ENCODE measurements at places on chromosomes 2 and 18.

GRCh38 chr2:128701418-128701817, 382.8 kb upstream of the HS6ST1 start:
- no peak for DNase-seq

DNA sequence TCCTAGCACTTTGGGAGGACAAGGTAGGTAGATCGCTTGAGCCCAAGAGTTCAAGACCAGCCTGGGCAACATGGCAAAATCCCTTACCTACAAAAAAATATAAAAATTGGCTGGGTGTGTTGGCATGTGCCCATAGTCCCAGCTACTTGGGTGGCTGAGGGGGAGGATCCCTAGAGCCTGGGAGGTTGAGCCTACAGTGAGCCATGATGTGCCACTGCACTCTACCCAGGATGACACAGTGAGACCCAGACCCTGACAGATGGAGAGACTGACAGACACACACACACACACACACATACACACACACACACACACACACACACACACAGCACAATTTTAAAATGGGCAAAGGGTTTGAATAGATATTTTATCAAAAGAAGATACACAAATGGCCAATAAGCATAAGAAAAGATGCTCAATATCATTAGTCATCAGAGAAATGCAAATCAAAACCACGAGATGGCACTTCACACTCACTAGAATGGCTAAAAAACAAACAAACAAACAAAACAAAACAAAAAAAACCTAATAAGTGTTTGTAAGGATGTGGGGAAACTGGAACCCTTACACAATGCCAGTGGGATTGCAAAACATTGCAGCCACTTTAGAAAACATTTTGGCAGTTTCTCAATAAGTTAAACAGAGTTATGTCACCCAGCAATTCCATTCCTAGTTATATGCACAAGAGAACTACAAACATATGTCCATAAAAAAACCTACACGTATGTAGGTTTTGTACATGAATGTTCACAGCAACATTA, 42.3 kb downstream of the BAZ2B start:
- no peak for DNase-seq

DNA sequence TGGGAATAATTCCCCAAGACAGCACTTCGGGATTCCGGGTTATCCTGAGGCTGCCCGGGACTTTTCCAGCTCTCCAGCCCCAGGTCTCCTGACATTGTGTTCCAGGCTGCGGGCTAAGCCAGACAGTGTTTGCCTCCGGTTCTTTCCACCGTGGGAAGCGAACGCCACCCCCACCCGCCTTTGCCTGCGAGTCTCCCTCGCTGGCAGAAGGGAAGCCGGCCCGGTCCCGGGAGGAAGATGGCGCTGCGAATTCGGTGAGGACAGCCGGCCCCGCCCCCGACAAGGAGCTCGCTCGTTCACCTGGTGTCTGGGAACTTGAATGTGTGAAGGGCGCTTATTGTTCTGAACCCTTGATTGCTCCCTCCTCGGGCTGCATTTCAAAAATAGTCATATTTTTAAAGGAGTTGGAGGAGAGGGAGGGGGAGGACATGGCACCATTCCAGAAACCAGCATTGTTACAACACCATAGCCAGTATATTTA, 2.9 kb downstream of the LRATD1 start:
- DNase-seq, result peak; percentile 78

GRCh38 chr2:240301256-240301795, 134.1 kb upstream of the GPC1 start:
- DNase-seq, result no peak

DNA sequence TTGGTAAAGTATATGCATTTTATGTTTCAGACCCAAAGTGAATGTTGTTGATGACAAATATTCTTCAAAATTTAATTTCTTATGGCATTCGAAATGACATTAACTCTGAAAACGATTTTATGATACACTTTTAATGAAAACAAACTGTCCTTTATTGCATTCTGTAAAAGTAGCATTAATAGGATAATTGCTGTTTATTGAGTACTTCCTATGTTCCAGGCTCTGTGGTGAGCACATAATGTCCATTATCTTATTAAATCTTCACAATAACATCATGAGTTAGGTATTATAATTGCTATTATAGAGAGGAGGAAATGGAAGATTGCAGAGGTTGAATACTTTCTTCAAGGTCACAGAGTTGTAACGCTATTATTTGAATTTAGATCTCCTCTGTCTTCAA, 638.0 kb downstream of the LRP1B start:
- DNase-seq, result no peak

DNA sequence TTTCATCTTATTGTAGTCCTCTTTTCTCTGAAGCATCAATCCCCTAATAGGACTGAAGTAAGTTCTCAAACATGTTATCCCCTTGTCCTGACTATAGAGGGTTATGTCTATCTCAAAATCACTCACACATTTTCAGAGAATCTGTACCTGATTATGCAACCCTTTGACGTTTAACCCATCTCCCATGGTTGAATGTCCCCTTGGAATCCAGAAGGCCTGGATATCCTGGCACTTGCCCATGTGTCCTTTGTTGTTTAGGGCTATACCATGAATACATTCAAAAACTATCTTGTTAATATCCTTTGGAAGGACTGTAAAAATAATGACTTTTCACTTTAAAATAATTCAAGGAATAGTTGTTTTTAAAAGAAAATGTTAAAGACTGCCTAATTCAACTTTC, 66.3 kb upstream of the PSMD14 start:
- DNase-seq, result no peak

DNA sequence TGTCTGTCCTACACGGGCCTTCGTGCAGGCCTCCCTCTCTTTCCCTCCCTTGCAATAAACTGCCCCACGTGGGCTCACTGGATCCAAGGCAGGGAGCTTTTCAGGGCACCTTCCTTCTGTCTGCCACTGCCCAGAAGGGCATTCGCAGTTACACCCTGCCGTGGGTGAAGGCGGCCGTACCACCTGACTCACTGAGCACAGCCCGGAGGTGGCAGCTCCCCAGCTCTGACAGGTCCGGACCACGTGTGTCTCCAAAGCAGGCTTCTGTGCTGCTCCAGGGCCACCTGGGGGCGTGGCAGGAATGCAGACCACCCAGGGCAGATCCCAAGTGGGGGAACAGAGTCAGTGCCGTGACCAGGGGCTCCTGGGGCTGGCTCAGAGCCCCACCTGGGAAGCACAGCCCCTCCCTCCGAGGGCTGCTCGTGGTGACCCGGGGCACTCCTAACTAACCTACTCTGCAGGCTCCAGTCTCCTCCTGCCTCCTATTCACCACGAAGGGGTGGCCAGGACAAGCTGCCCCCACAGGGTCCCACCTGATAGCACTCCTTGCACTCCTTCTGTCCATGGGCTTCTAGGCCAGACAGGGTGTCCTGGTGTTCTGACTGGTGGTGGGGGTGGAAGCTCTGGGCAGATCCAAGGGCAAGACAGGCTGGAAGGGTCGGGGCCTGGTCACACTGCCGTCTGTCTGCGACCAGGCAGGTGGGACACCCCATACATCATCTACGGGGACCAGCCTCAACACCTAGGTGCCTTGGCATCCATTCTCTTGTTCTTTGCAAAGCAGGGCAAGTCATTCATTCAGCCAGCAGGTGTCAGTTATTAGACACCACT, 9.7 kb downstream of the SNED1 start:
- no peak for DNase-seq

- DNase-seq, result no peak
Measured at GRCh38 chr2:110735366-110735765, 3.0 kb downstream of the ACOXL start.

GRCh38 chr18:4096486-4096885, 358.6 kb downstream of the DLGAP1 start:
- no peak for DNase-seq

DNA sequence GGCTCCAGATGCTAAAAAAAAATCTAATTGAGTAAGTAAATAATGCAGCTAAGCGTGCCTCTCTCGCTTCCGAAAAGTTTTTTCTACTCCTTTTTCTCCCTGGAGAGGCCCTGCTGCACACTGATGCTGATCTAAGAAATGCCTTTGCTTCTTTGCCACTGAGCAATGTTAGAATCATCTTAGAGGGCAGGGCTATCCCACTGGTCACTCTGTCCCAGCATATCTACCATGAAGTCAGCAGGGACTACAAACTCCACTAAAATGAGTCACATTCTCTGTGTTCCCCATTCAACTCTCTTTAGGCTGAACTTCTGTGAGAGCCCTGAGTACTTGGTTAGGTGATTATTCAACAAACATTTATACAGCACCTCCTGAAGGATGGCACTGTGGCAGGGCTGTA, 127.6 kb upstream of the LYPD1 start:
- DNase-seq, result no peak

DNA sequence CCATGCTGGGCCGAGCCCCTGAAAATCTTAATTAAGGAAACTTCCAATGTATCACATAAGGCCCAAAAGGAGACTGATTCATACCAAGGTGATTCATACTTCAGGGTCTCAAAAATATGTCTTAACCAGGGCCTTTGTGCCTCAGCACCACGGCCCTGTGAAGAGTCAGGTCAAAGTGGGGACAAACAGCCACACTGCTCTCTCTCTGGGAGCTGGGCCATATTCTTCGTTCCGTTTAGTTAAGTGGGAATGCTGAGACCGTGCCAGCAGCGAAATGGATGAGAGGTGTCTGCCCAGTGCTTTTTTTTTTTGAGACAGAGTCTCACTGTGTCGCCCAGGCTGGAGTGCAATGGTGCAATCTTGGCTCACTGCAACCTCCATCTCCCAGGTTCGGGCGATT, 9.3 kb upstream of the PTMA start:
- no peak for DNase-seq

GRCh38 chr2:168666339-168666738, 136.1 kb upstream of the NOSTRIN start:
- no peak for DNase-seq

- peak; percentile 37 for DNase-seq
Measured at GRCh38 chr2:121099329-121100290, 185.4 kb downstream of the TFCP2L1 start.

GRCh38 chr2:112343827-112344585, 68.6 kb downstream of the ZC3H6 start:
- no peak for DNase-seq

GRCh38 chr2:101803945-101804696, 106.6 kb downstream of the MAP4K4 start:
- no peak for DNase-seq

DNA sequence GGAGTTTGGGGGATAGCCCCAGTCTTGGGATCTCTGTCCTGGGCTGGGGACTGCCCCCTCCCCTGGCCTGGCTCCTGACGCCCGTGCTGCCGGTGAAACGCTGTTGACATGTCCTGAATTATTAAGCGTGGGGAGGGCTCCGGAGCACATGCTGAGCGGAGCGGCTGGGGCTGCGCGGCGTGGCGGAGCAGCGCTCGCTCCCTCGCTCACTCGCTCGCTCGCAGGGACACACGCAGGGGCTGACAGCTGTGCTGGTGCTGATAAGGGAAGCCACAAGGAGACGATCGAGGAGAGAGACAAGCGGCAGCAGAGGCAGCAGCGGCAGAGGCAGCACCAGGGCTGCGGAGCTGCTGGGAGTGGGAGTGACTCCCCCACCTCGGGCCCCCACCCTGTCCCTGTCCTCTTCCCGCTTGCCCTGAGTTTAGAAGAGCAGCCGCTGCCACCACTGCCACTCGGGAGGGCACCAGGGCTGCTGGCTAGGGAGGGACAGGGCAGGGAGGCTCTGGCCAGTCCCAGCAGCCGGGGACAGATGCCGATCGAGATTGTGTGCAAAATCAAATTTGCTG, at the start of gene ASIC4:
Gene ASIC4, plus strand, starts transcription at position 287 of the 566 bp plus-strand sequence. Its CDS starts 243 bp downstream, at position 530.
- no peak for DNase-seq

DNA sequence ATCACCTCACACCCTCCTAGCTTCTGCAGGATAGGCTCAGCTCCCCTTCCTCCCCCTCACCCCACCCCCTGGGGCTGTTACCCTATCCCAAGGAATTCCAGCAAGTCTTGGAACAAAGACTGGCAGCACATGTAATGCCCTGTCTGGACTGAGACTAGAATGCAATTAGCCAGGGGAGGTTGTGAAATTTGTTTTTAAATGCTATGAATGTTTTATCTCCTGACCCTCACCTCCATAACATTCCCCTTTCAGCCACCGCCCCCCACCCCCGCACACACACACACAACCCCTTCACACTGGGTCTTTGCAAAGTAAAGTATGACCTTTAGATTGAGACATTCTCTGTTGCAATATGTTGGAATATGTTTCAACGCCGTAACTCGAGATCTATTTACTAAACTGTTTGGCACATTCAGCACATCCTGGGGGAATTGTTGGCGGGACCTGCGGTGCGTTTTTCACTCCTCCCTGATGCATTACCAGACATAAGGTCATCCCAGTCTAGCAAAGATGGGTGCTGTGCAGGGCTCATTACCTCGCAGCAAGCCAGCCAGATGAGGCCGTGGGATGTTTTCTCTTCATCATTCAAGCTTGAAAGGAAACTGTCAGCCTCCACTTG, 290.7 kb upstream of the SLC14A2 start:
- no peak for DNase-seq

GRCh38 chr2:179096090-179096489, 46.2 kb upstream of the CCDC141 start:
- no peak for DNase-seq

DNA sequence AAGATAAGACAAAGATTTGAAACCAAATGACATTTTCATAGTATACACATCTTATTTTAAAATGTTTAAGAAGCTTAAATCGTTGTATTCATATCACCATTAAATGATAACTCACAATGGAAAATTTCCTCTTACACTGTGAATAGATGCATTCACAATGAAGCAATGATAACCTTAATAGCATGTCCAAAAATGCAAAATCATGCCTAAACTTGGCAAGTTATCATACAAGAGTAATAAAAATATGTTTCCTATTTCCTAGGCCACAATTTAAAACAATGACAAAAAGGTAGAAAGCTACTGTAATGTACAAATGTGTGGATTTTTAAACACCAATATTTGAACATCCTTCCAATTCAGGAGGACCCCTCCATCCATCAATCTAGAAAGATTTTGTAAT, 157.4 kb upstream of the GULP1 start:
- DNase-seq, result no peak

- no peak for DNase-seq
Measured at GRCh38 chr2:172095905-172096625, 6.6 kb downstream of the DLX2 start.

- no peak for DNase-seq
Measured at GRCh38 chr18:8732442-8733360, 27.3 kb downstream of the MTCL1 start.

DNA sequence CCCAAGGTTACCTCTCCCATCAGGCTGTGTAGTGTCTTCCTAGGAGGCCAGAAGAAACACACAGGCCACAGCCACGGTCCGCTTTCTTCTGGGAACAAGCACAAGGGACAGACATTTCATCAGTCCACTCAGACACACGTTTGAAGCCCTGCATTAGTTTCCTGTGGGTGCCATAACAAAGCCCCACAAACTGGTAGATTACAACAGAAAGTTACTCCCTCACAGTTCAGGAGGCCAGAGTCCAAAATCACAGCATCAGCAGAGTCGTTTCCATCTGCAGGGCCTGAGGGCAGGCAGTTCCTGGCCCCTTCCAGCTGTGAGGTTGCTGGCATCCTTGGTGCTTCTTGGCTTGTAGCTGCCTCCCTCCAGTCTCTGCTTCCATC, 8.8 kb upstream of the PRLH start:
- no peak for DNase-seq

DNA sequence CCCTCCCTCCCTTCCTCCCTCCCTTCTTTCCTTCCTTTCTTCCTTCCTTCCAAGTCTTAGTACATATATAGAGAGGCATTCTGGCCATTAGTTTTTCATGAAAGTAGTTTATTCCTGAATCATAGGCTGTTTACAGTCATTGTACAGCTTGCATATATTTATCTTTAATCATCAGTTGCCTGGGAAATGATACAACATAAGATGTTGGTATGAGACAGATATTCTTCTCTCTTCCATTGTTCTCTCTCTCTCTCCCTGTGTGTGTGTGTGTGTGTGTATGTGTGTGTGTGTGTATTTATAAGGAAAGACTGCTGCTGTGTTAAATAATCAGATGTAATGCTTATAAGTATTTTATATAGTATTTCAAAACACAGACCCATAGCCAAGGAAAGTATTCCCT, 289.8 kb upstream of the UBE2E3 start:
- no peak for DNase-seq
